Activated T-cell treated with anti-CD3 and anti-CD28 coated beads for 24 hours (primary cell): ENCODE measurements at places on chromosomes 12 and 14.

- DNase-seq: no peak
These were observed 26.0 kb upstream of the RIMBP2 start for GRCh38 chr12:130742112-130742511.

DNA sequence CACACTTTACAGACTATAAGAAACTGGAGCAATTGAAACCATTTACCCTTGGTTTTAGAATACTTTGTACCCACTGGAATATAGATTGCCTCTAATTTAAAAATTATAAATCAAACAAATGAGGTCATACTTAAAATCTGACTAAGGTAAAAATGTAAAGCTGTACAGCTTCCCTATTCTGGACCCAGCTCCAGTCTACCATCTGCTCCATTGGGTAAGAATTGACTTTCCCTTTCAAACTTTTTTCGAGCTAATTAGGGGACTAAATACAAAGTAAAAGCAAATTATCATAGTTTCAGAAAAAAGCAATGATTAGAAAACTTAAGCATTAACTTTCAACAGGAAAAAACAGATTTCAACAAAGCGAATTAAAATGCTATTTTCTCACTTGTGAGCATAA, 4.3 kb downstream of the KRR1 start:
- DNase-seq: no peak

DNA sequence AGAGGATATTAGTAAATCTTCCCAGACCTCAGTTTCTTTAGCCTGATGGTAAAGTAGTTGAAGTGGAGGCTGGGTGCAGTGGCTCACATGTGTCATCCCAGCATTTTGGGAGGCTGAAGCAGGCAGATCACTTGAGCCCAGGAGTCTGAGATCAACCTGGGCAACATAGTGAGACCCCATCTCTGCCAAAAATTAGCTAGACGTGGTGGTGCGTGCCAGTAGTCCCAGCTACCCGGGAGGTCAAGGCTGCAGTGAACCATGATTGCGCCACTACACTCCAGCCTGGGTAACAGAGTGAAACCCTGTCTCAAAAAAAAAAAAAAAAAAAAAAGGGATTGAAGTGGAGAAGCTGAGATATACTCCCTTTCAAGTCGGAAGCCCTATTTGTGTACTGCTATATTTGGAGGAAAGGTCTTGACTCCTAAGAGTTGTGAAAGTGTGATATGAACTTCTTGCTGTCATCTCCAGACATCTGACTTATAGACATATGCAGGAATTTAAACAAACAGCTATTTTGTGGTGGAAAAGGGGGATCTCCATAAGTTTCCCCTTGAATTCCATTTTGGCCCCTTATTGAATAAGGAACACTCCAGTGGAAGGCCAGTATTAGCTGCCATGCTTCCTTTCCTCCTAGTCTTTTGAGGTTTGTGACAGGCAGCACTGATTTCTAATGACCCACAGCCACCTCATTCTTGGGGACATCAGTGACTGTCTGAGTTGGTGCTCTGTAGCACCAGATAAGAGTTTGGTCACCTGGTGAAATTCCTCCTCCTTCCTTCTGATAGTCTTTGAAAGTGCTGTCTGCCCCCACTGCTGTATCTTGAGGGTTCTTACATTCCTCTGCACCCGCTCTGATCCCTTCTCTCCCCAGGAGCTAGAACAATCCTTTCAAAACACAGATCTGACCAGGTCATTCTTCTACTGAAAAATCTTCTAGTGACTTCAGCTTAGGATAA, 7.4 kb downstream of the ELK3 start:
- no peak for DNase-seq

GRCh38 chr12:110737532-110737931, 5.2 kb downstream of the PPP1CC start:
- no peak for DNase-seq

- no peak for DNase-seq
These were observed 195.6 kb upstream of the SSTR1 start for GRCh38 chr14:38012056-38012455.

DNA sequence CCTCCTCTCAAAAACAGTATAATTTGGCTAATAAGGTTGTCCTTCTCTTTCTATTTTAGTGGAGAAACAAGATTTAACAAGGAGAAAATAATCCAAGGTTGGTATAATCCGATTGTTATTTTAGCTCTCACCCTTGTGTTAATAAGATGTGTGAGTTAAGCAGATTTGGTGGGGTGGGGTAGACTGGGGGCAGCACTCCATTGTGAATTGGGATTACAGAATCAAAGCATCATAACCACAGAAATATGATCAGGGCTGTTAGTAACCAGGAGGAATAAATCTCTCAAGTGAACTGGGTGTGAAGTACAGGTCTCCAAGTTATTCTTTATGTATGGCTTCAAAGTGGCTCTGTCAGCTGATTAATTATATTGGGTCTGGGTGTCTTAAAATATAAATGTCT, 10.2 kb downstream of the TIGAR start:
- DNase-seq: no peak

GRCh38 chr14:83483063-83483462, 1949.4 kb upstream of the SEL1L start:
- no peak for DNase-seq

DNA sequence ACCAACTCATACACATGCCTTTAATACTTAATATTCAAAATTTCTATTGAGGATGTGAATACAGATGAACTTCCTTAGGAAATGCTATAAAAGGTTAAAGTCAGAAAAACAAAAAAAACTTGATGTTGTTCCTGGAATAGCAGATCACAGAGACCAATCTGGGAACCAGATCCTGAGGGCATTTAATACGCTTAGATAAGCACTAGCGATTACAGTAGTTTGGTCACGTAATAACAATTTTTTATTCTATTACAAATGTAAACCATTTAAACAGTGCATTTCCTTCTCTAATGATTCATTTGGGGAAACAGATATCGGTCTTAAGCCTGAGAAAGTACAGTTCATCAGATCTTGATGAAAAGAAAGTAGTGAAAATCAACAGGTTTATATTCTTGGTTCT, 30.8 kb upstream of the ABCC9 start:
- DNase-seq: no peak

DNA sequence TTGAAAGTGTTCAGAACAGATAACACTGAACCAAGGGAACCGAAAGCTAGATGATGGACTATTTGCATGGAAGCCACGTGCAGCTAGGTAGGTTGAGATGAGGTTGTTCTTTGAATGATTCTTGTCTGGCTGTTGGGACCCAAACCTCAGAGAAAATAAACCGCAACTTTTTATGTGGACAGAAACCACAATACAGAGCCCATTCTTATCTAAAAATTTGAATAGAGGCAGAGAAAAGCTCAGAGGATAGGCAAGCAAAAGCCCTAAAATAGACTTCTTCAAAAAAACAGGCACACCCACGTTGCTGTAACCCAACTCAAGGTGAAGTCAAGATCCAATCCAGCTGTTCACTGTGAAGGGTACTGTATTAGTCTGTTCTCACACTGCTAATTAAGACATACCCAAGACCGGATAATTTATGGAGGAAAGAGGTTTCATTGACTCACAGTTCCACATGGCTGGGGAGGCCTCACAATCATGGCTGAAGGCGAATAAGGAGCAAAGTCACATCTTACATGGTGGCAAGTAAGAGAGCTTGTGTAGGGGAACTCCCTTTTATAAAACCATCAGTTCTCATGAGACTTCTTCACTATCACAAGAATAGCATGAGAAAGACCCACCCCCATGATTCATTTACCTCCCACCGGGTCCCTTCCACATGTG, 353.8 kb downstream of the AACS start:
- no peak for DNase-seq

- no peak for DNase-seq
These were observed 144.0 kb downstream of the ADAMTS20 start for GRCh38 chr12:43407816-43408645.

DNA sequence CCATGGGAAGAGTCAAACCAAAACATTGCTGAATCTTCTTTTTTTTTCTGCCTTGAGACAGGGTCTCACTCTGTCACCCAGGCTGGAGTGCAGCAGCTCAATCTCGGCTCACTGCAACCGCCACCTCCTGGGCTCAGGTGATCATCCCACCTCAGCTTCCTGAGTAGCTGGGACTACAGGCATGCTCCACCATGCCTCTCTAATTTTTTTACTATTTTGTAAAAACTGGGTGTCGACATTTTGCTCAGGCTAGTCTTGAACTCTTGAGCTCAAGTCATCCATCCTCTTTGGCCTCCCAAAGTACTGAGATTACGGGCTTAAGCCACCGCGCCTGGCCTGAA, 1.5 kb upstream of the KRT75 start:
- no peak for DNase-seq

DNA sequence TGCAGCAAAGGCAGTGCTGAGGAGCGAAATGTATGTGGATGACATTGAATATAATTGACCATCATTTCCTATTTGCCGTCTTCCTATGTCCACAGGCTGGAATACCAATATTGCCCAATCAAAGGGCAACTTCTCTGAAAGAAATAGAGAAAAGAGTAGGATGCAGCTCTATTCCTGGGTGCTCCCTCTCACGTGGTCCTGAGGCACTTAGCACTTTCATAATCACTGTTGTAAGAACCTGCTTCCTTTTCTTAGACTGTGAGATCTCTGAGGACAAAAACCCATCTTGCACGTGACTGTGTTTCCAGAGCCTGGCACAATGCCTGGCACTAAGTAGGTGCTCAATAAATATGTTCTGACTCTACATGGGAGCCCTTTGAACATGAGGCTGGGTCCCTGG, 122.7 kb upstream of the CPM start:
- DNase-seq: no peak

DNA sequence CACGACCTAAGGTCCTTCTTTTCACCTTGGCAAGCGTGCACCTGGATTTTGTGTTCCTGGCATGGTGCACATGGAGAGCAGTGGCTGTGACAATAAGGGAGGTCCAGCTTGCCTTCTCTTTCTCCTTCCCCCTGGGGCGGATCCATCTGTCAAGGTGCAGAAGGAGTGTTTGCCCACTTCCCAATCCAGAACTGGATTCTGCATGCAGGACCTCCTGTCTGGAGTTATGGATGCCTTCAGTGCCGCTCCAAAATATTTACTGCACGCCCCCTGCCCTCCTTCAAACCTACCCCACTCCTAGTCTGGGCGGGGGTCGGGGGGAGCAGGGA, 192.7 kb downstream of the DPF3 start:
- DNase-seq: no peak

- no peak for DNase-seq
These were observed 533.3 kb upstream of the MIS18BP1 start for GRCh38 chr14:45786266-45786665.

DNA sequence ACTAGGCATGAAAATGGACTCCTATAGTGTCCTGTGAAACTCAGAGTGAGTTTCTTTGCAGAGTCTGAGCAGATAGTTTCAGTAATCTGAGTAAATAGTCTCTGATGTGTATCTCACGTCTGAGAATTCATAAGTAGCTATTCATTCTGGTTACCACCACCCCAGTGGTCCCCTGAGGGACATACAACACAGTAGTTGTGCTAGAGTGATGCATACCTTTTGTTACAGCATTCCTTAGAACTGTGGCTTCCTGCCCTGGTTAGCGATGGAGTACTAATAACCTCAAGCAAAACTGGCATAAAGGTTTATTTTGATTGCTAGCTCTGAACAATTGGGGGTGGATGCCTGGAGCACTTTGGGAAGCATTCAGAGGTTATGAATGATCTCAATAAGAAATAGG, 114.7 kb downstream of the DAAM1 start:
- DNase-seq: no peak

GRCh38 chr12:69519871-69520270, 49.7 kb downstream of the FRS2 start:
- DNase-seq: no peak

- DNase-seq: no peak
These were observed 148.9 kb downstream of the CHST11 start for GRCh38 chr12:104605685-104606084.

DNA sequence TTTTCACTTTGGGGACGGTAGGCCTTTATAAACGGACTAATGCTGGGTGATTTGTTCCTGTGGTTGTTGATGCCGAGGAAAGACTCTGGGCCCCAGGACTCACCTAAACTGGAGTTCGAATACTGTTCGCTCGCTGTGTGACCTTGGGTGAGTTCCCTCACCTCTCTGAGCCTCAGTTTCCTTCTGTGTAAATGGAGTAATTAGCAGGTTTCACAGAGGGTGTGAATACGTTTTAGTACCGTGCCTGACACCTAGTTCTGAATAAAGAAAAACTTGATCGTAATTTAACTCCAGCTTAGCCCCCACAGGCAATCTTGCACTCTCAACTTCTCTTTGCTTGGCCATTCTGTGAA, 505 bp downstream of the UBE3B start:
- no peak for DNase-seq

GRCh38 chr12:24903329-24904088, 45.4 kb downstream of the BCAT1 start:
- DNase-seq: no peak

DNA sequence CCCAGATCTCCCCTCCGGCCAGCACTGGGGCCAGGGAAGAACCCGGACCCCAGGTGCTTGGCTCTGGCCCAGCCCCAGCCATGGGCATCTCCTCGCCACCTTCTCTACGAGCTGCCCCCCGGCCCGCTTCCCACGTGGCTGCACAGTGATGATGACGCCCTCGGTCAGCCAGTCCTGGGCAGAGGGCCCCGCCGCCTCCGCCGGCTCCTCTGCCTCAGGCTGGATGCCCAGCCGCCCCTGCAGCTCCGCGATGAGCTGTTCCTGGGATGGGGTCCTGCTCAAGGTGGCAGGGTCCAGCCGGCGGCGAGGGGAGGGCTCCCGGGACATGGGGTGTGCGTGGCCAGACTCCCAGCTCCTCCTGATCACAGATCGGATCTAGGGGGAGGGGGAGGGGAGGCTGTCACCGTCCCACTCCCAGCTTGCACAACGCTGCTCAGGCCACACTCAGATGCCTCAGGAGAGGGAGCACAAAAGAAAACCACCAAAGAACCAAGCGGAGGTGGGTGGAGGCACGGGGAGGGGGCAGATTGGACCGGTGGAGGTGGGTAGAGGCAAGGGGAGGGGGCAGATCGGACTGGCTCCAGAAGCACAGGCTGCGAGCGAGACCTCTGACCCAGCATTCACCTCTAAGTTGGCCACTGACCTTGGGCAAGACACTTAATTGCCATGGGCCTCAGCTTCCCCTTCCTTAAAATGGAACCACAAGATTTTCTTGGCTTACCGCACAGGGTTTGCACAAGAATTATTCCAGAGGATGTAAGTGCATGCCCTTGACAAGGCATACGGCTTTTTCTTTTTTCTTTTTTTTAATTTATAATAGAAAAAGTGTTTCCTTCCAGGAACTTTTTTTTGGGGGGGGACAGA, 16.1 kb upstream of the RPLP0 start:
- no peak for DNase-seq

DNA sequence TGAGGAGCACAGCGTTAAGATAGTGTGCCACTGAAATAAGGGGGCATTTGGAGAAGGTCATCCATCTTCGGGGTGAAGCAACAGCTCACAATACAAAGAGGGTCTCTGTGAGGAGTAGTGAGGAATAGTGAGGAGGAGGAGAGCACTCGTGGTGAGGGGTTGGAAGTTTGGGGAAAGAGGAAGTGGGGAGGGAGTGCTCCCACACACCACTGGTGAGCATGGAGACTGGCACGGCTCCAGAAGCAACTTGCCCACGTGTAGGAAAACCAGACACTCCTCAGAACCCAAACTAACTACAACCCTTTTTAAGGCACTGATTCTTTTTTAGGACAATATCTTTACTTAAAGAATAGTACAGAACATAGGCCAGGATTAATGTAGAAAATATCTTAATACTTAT, 48.9 kb downstream of the GALNT8 start:
- no peak for DNase-seq

- no peak for DNase-seq
These were observed 229.4 kb downstream of the CNTN1 start for GRCh38 chr12:40921563-40922163.
